ENCODE measurements at places on chromosomes 2 and 18. TPM values are rescaled to one million over a fixed set of nuclear protein-coding genes. Genes with fewer than 3 reads are reported as not detected.
A peak's percentile ranks its signal among the peaks of the same experiment; 100 is the strongest.

GRCh38 chr2:112010751-112011150 is 44.3 kb upstream of the TMEM87B start:
- H3K4me3 ChIP-seq: no peak overlapping the region
- no peaks in the 10 kb centered on the region for H3K27me3 ChIP-seq
- no peaks in the 10 kb centered on the region for H3K4me1 ChIP-seq
- no peak for DNase-seq
- H3K36me3 ChIP-seq: peaks cover 37% of the 10 kb centered on the region

Gene SKA1
- 5.0 TPM for total RNA-seq

Gene PRSS56
- 0.09 TPM for total RNA-seq

- no peak overlapping the region for H3K4me3 ChIP-seq
- H3K27me3 ChIP-seq: no peaks in the 10 kb centered on the region
- peaks cover 32% of the 10 kb centered on the region for H3K36me3 ChIP-seq
- no peaks in the 10 kb centered on the region for H3K4me1 ChIP-seq
Measured at GRCh38 chr2:241092677-241093076, 9.4 kb downstream of the MTERF4 start.

- H3K36me3 ChIP-seq: peaks cover 2% of the 10 kb centered on the region
- H3K27me3 ChIP-seq: no peaks in the 10 kb centered on the region
- no peak overlapping the region for H3K27ac ChIP-seq
- peaks cover 9% of the 10 kb centered on the region for H3K4me1 ChIP-seq
Measured at GRCh38 chr18:5975111-5976002, 80.0 kb upstream of the TMEM200C start.

Gene CXCR1
- total RNA-seq: not detected

GRCh38 chr2:168237741-168238140 is 9.7 kb downstream of the STK39 start:
- H3K27ac ChIP-seq: no peak overlapping the region
- peaks cover 4% of the 10 kb centered on the region for H3K4me1 ChIP-seq
- no peaks in the 10 kb centered on the region for H3K36me3 ChIP-seq

GRCh38 chr2:151775057-151775740 is 40.9 kb upstream of the NEB start:
- no peaks in the 10 kb centered on the region for H3K27me3 ChIP-seq
- H3K27ac ChIP-seq: peak overlapping the region; percentile 36
- H3K4me3 ChIP-seq: no peak overlapping the region
- peaks cover 46% of the 10 kb centered on the region for H3K36me3 ChIP-seq

DNA sequence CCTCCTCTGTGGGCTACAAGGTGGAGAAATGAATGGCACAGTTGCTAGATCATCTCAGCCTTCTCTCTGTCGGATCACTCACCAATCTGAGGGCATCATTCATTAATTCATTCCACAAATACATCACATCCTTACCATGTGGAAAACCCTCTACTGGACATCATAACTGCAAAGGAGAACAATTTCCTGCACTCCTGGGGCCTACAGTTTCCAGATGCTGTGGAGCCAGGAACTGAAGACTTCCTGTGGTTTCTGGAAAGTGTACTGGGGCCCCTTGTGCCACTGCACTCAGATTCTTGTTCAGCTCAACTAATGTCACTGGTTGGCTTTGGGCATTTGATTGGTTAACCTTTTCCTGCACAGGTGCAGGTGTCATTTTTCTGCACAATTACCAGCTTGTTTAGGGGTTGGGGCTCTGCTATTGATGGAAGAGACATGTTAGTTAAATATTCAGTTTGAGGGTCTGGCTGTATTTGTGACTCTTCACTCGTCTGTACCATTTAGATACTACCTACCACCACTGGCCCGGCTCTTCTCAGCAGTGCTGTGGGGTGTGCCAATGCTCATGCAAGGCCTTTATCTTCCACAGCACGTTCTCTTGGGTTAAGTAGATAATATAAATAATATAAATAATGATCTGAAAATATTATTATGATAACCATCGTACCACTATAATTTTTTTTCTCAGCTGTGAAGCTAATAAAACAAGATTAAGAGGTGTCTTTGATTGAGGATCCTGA is 427.3 kb downstream of the TSN start:
- H3K27me3 ChIP-seq: peaks cover 15% of the 10 kb centered on the region
- H3K36me3 ChIP-seq: no peaks in the 10 kb centered on the region
- no peak overlapping the region for H3K27ac ChIP-seq
- H3K4me3 ChIP-seq: no peak overlapping the region

DNA sequence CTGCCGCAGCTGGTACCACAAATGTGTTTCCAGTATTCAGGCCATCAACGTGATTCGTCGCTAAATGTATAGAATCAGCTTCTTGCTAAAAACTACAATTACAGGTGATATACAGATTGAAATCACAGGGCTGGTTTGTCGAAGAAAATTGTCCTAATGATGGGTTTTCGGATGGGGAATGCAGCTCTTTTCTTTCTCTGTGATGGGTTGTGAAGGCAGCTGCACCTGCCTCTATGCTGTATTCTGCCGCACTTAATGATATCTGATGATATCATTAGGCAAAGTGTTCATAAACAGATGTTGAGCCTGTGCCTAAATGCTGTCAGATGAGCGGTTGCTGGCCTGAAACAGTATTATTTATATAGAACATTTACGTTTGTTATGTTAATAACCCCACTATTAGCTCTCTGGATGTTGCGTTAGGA is 218.1 kb downstream of the ARHGAP15 start:
- no peaks in the 10 kb centered on the region for H3K36me3 ChIP-seq
- no peak for DNase-seq
- no peak overlapping the region for H3K27ac ChIP-seq
- H3K4me3 ChIP-seq: no peak overlapping the region
- no peaks in the 10 kb centered on the region for H3K4me1 ChIP-seq

Gene NDUFS1
- total RNA-seq: 61.5 TPM

DNA sequence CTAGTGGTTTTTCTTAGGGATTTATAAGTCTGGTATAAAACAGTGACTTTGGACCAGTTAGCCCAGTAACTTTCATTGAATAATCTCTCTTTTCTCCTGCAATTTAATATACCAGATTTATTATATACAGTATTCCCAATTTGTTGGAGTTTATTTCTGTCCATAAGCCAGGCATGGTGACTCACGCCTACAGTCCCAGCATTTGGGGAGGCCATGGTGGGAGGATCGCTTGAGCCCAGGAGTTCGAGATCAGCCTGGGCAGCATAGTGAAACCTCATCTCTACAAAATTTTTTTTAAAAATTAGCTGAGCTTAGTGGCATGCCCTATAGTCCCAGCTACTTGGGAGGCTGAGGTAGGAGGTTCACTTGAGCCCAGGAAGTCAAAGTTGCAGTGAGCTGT is 26.7 kb downstream of the CNNM4 start:
- no peaks in the 10 kb centered on the region for H3K27me3 ChIP-seq
- no peak for DNase-seq
- H3K36me3 ChIP-seq: peaks cover 2% of the 10 kb centered on the region
- H3K4me1 ChIP-seq: no peaks in the 10 kb centered on the region
- H3K4me3 ChIP-seq: no peak overlapping the region
- no peak overlapping the region for H3K27ac ChIP-seq

Measured in mesothelial cell of epicardium (in vitro differentiated cells).